Stimulated activated CD8-positive, alpha-beta memory T cell treated with anti-CD3 and anti-CD28 coated beads, Interleukin-15, amount 100 ng/mL, for 1 hour (primary cell): ENCODE measurements at places on chromosomes 5 and 9.

- DNase-seq: no peak
Observed at GRCh38 chr5:154264549-154265196, 74.1 kb downstream of the GALNT10 start.

DNA sequence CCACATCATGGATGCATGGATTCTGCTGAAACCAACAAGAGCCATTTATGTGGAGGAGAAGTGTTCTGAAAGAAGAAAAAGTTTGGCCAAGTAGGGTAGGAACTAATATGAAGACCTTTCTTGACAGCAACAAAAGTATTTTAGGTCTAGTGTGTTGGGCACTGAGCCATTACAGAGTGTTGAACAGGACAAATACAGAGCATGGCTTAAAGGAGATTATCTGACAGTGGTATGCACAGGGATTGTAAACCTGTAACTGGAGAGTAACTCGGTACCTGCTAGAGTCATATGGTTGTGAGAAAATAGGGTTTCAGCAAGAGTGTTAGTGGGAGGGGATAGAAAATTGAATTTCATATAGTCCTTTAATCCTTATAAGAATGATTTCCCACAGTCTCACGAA lies 513.2 kb upstream of the WWC1 start:
- DNase-seq: no peak

GRCh38 chr9:100598641-100599145 lies 20.8 kb downstream of the CAVIN4 start:
- DNase-seq: peak; percentile 59

DNA sequence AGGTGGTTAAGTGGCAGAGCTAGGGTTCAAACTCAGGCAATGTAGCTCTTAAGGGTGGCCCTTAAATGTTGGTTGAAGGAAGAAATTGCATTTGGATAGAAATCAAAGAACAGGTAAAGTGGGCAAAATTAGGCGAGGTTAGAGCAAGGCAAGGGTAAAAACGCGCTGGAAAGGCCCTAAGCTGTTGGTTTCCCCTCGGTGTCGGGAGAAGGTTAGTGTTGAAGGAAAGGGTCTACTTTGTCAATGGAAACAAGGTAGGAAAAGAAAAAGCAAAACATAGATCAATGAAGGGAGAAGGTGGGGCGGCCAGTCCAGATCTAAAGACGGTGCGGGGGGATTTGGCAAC lies 431 bp downstream of the FASTKD3 start:
- no peak for DNase-seq
